Thoracic aorta (tissue), 2 donors: ENCODE measurements at places on chromosomes 6 and 20. TPM values are rescaled to one million over a fixed set of nuclear protein-coding genes. Genes with fewer than 3 reads are reported as not detected.

RSPH9 gene
- total RNA-seq = not detected

- no peak for DNase-seq
These were observed 31.1 kb upstream of the DLGAP4 start for GRCh38 chr20:36275011-36275410.

DNA sequence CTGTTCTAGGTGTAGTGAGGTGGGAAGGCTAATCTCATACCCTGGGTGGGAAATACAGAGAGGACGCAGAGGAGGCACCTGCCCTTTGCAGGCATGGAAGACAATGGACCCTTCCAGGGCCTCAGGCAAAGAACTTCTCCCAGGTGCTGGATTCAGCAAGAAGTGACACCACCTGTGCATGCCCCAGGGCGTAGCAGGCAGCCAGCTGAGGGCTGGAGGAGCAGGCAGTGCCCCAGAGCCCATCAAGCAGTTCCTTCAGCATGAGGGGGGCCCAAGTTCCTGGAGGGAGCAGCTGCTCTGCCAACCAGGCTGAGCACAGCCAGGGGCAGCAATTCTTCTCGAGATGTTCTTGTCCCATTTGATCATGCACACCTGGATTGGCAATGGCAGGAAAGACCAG, 170.3 kb upstream of the PDE10A start:
- DNase-seq = no peak

GRCh38 chr6:72554761-72555221, 67.1 kb upstream of the KCNQ5 start:
- DNase-seq = no peak

DNA sequence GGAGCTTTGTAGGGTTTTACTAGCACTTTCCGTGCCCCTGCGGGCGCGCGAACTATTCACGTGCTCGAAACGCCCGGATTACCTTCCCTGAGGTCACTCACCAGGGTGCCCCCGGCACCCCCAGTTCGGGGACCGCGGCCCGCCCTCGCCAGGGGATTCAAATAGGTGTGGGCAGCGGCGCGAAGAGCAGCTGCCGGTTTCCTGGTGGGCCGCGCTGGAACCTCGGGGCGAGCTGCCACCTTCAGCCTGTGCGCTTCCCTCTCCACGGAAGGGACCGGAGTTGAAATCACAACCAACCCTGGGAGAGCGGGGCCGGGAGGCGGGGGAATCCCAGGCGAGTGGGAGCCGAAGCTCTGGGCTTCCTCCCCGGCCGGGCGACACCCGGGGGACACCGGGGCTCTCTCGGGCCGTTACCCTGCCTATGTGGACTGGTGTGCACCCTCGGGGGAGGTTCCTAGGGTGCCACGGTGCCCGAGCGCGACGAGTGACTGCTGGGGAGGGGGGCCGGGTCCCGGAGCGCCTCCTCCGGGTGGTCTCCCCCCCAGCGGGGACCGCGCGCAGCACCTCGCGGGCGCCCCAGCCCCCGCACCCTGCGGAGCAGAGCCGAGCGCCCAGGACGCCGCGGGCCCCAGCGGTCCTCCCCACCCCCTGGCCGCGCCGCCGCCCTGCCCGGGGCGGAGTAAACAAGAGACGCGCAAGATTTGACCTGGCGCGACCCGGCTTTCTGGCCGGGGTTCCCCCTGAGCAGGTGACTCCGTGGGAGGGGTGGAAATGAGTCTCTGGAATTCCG, 2.1 kb upstream of the HIVEP2 start:
- peak; percentile 32 for DNase-seq

DNA sequence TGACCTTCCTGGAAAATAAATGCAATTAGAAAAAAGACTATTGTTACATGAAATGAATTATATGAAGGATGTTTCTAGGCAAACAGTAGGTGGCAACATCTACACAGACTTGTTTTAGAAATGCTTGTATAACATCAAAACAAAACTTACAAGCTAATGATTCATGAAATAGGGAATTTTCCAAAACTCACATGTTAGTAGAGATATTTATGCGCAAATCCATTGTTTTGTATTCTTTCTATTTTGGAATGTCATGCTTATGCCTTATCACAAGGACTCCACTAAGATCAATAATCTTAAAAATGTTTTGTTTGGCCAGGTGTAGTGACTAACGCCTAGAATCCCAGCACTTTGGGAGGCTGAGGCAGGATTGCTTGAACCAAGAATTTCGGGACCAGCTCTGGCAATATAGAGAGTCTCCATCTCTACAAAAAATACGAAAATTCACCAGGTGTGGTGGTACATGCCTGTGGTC, 32.3 kb upstream of the LGSN start:
- no peak for DNase-seq

MYB gene
- total RNA-seq = not detected

PXMP4 gene
- total RNA-seq = 4.1 TPM

- DNase-seq = no peak
These were observed 18.2 kb downstream of the WRNIP1 start for GRCh38 chr6:2783188-2783963.

GRCh38 chr6:110214338-110214737, 34.1 kb downstream of the CDC40 start:
- no peak for DNase-seq

DNA sequence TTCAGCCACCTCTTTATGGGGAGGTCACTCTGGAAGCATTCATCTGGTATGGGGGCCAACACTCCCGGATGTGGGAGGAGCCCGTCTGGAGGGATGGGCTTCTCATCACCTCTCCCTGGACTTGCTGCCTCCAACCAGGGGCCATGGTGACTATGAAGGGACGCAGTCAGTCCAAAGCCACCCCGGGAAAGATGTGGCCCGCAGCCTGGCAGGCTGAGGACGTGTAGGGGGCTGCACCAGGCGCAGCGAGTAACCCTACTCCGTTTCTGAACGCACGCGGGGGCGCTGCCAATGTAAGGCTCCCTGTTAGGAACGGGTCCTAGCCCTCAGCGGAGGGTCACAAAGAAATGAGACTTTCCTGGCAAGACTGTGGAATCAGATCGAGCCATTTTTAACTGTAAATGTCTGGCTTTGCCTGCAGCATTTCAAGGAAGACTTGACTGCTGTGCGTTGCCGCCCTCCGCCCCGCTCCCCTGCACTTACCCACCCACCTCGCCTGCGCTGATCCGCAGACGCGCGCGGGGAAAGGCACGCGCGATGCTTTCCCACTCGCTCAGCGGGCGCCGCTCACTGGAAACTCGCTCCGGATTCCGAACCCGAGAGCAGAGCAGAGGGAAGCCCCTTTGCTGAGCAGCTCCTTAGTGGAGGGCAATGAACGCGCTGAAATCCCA, 55.1 kb downstream of the IL20RA start:
- no peak for DNase-seq

LY6G6C gene
- not detected for total RNA-seq

GRCh38 chr6:140346428-140346827, 972.0 kb upstream of the CITED2 start:
- DNase-seq = no peak

GRCh38 chr6:118722829-118723813, 71.7 kb upstream of the CEP85L start:
- no peak for DNase-seq

DNA sequence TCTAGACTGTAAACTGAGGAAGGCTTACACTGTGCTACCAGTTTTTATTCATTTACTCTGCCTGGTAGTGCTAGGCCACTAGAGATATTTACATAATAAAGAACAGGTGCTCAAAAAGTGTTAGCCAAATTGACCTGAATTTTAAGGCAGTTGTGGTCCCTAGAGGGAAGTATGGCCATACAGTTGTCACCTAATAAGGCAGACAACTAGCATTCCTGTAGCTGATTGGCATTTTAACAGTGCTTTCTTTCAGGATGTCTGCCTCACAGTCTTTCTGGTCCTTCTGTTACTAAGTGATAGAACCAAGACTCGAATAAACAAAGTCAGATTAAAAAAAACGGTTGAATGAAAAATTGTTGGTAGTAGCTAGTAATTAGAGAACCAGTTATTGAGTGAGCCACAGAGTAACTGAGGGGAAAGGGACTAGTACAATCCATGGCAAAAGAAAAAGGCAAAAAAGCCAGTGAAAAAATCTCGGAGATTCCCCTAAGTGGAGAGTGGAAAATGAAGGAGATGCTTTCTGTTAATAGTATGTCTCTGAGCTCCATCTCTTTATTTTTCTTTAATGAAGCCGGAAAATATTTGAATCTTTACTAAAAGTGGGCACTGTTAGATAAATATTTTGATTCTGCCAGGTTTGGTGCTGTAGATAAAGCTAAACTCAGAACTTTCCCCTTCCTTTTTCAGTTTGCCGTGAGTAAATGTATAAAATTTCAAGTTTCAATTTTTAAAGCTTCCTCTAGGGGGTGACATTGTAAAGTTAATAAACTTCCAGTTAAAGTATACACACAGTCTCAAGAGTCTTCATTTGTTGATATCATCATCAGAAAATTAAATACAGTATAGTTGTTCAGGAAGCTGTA, 9.1 kb downstream of the VTA1 start:
- DNase-seq = no peak

SLPI gene
- total RNA-seq = 44.3 TPM

DNA sequence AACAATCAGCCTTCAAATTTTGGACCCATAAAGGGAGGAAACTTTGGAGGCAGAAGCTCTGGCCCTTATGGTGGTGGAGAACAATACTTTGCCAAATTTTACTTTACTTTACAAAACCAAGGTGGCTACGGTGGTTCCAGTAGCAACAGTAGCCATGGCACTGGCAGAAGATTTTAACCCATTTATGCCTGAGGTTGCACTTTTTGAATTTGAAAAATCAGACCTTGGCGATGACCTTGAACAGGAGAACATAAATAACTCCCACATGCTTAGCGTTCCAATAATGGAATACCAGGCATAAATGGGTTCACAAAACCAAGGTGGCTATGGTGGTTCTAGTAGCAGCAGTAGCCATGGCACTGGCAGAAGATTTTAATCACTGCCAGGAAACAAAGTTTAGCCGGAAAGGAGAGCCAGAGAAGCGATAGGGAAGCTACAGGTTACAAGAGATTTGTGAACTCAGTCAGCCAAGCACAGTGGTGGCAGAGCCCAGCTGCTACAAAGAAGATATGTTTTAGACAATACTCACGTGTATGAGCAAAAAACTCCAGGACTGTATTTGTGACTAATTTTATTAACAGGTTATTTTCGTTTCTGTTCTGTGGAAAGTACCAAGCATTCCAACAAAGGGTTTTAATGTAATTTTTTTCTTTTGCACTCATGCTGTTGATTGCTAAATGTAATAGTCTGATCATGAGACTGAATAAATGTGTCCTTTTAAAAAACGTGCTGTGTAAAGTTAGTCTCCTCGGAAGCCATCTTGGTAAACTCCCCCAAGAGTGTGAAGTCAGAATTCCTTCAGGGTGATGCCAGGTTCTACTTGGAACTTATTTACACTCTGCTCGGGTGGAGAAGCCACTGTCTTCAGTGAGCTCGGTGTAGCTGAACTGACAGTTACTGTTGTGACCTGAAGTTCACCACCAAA, 6.7 kb downstream of the SFT2D1 start:
- no peak for DNase-seq

TPD52L1 gene
- total RNA-seq = 73.5 TPM

DNA sequence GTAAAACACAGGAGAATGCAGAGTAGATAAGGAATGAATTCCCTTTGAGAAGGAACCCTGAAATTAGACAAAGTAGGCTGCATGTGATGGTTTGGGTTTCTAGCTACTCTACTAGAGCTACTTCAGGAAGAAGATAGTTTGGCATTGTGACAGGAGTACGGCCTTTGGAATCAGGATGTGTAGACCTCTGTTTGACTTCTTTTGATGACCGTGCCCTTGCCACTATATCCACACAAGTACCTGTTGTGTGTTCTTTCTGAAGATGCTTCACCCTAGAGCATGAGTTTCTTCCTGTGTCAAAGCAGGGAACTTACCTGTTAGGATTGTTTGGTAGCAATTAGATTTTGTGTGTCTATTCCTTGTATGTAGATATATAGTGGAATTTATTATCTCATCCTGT, 41.7 kb downstream of the CD2AP start:
- no peak for DNase-seq

GRCh38 chr20:60148885-60149284, 190.7 kb downstream of the CDH26 start:
- no peak for DNase-seq

DNA sequence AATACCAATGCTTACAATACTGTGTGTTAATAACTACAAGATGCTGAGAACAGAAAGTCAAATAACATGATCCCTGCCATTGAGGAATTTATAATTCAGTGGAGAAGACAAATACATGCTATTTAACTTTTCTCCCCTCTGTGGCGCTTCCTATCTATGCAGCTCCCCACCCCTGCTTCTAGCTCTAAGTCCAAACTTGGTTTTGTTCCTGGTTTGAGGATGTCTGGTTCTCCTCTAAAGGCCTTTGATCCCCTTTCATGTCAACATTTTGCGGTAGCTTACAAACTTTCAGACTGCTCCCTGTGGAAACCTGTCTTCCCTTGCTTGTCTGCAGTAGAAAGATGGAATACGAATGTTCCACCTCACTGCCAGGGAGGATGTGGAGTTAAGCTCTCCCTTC, 18.4 kb upstream of the REPS1 start:
- DNase-seq = no peak
